ENCODE measurements at places on chromosomes 5 and 9.

GRCh38 chr5:54758038-54758437 lies 227.4 kb downstream of the ESM1 start:
- DNase-seq: no peak

DNA sequence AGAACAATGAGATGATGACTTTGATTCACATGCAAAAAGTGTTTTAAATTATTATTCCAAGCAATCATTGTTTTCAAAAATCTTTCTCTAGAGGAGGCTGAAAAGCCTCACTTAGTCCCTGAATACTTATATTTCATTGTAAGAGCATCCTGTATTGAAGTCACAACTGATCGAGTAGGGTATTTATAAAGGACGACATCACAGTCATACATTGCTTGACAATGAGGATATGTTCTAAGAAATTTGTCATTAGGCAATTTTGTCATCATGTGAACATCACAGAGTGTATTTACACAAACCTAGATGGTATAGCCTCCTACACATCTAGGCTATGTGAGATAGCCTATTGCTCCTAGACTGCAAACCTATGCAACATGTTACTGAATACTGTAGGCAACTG lies 510.4 kb upstream of the RGMB start:
- DNase-seq: no peak

DNA sequence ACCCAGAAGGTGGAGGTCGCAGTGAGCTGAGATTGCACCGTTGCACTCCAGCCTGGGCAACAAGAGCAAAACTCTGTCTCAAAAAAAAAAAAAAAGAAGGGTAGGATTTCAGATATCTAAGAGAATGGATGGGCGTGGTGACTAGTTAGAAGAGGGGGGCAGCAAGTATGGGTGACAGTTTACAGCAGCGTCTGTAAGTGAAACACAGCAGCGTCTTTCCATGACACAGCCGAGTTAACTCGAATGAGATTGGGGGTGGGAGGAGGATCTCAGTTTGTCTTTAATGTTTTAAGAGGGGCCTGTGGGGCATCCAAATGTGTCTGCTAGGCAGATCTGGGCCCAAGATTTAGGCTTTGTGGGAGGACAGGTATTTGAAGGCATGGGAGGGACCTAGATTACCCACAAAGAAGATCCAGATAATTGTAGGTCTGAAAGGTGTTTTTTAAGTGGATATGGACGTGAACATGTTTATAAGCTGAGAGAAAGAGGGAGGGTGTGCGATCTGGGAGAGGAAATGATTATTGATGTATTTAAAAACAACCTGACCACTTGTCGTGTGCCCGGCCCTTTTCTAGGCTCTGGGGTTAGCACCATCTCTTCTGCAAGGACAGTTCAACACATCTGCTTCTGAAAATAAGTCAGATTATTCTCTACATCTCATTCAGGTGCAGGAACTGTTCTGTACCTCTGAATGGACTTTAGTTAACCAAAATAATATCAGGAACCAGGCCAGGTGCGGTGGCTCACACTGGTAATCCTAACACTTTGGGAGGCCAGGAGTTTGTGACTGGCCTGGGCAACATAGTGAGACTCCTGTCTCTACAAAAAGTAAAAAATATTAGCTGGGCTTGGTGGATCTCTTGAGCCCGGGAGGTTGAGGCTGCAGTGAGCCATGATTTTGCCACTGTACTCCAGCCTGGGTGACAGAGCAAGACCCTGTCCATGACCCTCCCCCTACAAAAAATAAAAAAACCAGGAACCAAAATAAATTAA lies 2.5 kb downstream of the CEP78 start:
- peak; percentile 30 for DNase-seq

DNA sequence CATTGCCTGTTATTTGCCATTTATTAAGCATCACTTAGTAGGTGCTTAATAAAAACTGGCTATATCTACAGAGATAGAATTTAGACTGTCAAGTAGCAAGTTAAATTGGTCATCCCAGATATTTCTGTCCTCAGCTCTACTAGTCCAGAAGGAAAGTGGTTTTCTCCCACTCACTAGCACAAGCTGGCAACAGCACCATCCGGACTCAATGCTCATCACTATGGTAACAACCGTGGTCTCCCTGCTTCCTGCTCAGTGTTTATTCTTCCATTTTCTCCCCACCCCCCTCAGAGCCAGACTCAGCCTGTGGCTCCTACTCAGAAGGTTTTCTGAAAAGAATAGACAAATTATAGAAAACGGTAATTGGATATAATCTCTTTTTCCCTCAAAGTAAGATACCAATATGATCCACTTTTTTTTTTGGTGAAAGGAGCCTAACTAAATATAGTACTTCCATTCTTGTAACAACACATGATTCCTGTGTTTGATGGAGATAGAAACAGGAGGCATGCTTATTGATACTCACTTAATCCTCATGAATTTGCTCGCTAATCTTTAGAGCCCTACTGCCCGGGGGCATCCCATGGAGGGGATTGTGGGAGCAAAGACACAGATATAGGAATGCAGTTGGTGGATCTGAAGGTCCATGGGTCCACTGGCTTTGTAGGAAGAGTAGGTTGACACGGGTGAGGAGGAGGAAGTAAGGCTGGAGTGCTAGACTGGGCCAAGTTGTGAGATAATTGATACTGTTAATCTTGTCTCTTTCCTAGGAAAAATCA lies 191.4 kb downstream of the MAN2A1 start:
- no peak for DNase-seq

- DNase-seq: no peak
These were observed 47.3 kb downstream of the PAX5 start for GRCh38 chr9:36986468-36987408.

Data from CD4-positive, alpha-beta T cell treated with Interleukin-12 subunit alpha and Interleukin-12 subunit beta, for 1 hour (primary cell).